A549 treated with ZK216348 at 1 μM for 4 hours (cell line): ENCODE measurements at places on chromosomes 5 and 9. TPM values are rescaled to one million over a fixed set of nuclear protein-coding genes. Genes with fewer than 3 reads are reported as not detected.

Gene PTPA
- total RNA-seq = 107 to 139 TPM (median 130 TPM) in 5 replicates

Gene PSAT1
- total RNA-seq = 153 to 192 TPM (median 160 TPM) in 5 replicates

Gene LPAR1
- total RNA-seq = 17.0 to 23.1 TPM (median 21.3 TPM) in 5 replicates

Gene SLC31A2
- total RNA-seq = 6.9 to 8.5 TPM (median 7.5 TPM) in 5 replicates

Gene CNTLN
- total RNA-seq = 3.5 to 6.7 TPM (median 5.5 TPM) in 5 replicates

Gene OR1Q1
- 0.15 TPM in 1 of 5 replicates, not detected in the others for total RNA-seq

Gene FSTL4
- 2.0 to 6.3 TPM (median 3.6 TPM) in 5 replicates for total RNA-seq

Gene CCDC152
- total RNA-seq = not detected in 5 replicates

Gene CD180
- total RNA-seq = not detected in 5 replicates

Gene SPOCK1
- 8.0 to 26.8 TPM (median 17.2 TPM) in 5 replicates for total RNA-seq

Gene SV2C
- total RNA-seq = 0.01 to 0.02 TPM in 2 of 5 replicates, not detected in the others

Gene PCDHGB6
- 0.07 to 0.12 TPM (median 0.08 TPM) in 4 of 5 replicates, not detected in the other for total RNA-seq

Gene TNFAIP8
- total RNA-seq = 13.0 to 30.1 TPM (median 17.8 TPM) in 5 replicates

Gene NFIB
- total RNA-seq = 6.1 to 12.1 TPM (median 10.8 TPM) in 5 replicates

Gene PCDHA9
- total RNA-seq = 0.04 TPM in 1 of 5 replicates, not detected in the others

Gene C5orf58
- total RNA-seq = not detected in 5 replicates

Gene RNF208
- total RNA-seq = 0.79 to 2.6 TPM (median 2.0 TPM) in 5 replicates

Gene IFNK
- total RNA-seq = not detected in 5 replicates

Gene FBP2
- total RNA-seq = 0.11 TPM in 1 of 5 replicates, not detected in the others

Gene STPG3
- not detected in 5 replicates for total RNA-seq

Gene ADCY2
- not detected in 5 replicates for total RNA-seq

Gene PHYHD1
- total RNA-seq = not detected in 5 replicates

Gene TMEM252
- not detected in 5 replicates for total RNA-seq

Gene PCDHGA7
- total RNA-seq = 0.77 to 1.0 TPM (median 0.98 TPM) in 5 replicates

Gene TLR4
- 0.05 to 0.16 TPM (median 0.13 TPM) in 5 replicates for total RNA-seq
